Effector memory CD8-positive, alpha-beta T cell (primary cell): ENCODE measurements at places on chromosomes 3 and 15.
A peak's percentile ranks its signal among the peaks of the same experiment; 100 is the strongest.

- no peak for DNase-seq
Observed at GRCh38 chr3:182965861-182966366, 14.4 kb downstream of the DCUN1D1 start.

GRCh38 chr3:110031975-110032374, 694.6 kb upstream of the DPPA4 start:
- no peak for DNase-seq

- DNase-seq: no peak
Observed at GRCh38 chr3:174681784-174682183, 177.3 kb upstream of the NAALADL2 start.

GRCh38 chr3:24123596-24123995, 178.5 kb downstream of the NR1D2 start:
- DNase-seq: no peak

GRCh38 chr3:138351916-138352550, 3.7 kb downstream of the MRAS start:
- no peak for DNase-seq

DNA sequence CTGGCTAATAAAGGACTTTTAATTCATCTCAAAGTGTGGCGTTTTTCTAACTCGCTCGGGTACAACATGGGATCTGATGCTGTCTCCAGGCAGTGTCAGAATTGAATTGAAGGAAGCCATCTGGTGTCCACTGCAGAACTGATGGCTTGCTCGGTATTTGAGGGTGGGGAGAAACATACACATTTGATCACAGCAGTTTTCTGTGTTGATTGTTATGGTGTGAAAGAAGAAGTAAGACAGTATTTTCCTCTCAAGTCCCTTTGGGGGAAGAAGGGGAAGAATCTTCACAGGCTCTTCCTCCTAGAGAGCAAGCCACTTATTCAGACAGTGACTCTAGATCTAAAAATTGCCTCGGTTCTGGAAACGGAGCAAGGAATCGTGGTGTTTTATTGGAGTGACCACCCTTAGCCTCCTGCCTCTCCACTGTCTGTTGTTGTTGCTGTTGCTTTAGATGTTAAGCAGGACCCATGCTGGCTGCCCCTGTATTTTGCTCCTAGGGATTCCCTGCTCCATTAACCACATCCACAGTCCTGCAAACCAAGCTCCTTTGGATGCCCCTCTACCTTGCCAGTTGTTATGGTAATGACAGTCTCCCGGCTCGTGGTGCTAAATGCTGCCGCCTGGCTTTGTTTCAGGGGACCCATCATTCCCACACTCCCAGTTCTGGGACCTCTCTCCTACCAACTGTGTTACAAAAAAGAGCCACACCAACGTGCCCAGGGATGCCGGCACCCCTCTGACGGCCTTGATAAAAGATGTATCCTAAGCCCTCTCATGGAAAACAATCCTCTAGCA, 15.3 kb upstream of the MCCC1 start:
- no peak for DNase-seq

DNA sequence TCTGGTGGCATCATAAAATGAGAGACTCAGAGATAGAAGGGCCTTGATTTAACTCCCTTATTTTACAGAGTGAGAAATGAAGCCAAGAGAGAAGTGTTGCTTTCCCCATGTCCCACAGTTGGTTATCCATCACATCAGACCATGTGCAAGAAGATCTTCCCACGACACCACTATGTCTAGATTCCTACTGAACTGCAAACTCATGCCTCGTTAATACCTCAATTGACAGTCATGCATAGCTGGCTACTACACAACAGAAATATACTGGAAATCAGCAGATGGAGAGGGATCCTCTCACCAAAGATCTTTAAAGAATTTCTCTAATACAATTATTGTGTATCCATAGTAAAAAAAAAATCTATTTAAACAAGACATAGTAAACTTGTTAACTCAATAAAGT, 33.3 kb downstream of the PEAK1 start:
- DNase-seq: no peak

- no peak for DNase-seq
Observed at GRCh38 chr3:111902534-111902933, 43.5 kb downstream of the PHLDB2 start.

- no peak for DNase-seq
Observed at GRCh38 chr3:44418549-44418948, 58.9 kb downstream of the ZNF445 start.

DNA sequence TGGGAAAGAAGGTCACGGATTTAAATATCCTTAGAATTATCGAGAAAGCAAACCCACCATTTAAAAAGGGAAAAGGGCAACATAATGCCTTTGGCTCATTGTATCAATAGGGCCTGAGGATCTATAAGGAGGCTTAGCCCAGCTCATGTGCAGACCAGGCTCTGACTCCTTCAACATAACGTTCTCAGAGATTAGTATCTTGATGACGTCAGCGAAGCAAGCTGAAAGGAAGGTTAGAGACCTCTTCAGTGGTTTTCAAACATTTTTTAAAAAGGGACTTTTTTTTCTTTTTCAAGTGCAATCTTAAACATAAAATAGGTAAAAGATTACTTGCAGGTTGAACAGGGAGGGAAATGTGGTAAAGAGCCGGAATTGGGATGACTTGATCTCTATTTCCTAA, 463.9 kb upstream of the ADAMTS9 start:
- no peak for DNase-seq

- DNase-seq: peak; percentile 31
Observed at GRCh38 chr15:34365091-34365825, 1.7 kb downstream of the LPCAT4 start.

DNA sequence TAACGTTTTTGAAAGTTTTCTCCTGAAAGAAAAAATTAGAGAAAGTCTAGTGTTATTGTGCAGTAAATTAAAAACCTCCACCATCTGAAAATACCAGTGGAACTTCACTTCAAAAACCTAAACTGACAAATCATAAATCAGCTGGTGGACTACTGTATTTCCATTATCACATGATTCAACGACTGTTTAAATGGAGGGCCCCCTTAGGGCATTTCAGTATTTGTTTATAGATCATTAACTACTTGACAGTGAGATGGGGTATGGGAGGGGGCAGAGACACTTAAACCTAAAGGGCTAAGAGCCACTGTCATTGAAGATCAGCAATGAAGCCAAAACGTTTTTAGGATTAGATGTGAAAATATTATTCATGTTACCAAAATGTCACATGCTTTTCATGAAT, 8.8 kb upstream of the C15orf61 start:
- DNase-seq: no peak

DNA sequence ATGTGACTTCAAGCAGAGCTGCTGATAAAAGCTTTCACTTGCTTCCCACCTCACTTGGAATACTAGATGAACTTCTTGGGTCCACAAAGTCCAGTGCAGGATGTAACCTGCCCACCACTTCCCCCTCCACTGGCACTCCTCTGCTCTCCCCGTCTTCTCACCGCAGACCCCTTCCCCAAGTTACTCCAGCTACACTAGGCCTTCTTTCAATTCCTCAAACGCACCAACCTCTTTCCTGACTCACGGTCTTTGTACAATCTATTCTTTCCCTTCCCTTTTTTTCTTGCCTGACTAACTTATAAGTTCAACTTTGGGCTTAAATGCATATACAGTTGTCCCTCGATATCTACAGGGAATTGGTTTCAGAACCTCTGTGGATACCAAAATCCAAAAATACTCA, 5.2 kb upstream of the ATP13A3 start:
- no peak for DNase-seq

DNA sequence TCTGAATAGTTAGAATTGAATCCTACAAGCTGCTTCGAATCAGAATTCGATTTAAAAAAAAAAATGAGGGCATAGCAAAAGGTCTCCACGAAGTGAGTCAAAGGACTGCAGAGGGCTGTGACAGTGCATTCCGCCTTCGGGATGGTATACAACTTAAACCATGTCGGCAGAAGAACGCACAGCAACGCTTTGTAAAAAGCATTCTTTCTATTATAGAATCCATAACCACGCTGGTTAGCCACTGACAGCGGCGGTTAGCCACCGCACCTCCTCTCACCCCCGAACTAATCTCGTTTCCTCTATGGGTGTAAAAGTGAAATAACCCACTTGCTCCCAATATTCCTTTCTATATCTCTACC, 664 bp upstream of the PIK3CA start:
- DNase-seq: no peak

DNA sequence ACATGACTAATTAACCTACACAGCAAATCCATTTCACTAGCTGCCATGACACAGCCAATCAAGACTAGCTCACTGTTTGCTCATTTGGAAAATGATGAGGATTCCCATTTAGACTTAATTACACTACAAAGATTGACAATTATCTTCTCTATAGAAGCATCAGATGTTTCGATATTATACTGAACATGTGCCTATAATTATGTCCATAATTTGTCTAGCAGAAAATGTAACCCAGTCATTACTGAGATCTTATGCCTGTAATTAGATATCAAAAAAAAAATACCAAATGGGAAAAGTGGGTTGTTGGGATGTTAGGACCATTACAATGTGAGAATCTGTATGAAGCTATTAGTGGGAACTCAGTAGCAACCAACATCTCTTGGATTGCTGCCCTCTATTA, 344.2 kb upstream of the MCTP2 start:
- no peak for DNase-seq

DNA sequence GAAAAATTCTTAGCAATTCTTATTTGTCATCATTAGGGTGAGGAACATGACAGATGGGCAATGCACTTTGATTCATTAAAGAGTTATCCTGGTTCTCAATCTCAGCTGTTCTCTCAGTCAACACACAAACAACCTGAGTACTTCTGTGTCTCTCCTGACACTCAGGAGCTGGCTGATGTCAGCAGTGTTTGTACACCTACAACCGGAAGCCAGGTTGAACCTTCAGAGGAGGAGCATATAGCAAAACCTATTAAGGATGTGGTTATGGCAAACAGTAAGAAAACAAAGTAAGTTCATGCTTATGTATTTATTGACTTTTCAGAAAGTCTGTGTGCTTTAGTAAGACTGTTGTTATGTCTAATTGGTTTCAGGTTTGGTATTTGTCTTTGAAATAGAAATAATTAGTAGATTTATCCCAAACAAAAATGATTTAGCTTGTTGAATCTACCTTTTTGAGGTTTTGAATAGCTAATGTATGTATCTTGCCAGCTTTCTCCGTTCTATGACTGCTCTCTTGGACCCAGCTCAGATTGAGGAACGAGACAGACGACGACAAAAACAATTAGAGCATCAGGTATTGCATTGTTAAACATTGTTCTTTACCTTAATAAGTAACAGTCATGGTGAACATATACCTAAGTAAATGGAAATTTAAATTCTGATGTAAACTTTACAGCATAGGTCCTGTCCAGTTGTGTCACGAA, 36.6 kb downstream of the CCDC66 start:
- DNase-seq: peak; percentile 43

DNA sequence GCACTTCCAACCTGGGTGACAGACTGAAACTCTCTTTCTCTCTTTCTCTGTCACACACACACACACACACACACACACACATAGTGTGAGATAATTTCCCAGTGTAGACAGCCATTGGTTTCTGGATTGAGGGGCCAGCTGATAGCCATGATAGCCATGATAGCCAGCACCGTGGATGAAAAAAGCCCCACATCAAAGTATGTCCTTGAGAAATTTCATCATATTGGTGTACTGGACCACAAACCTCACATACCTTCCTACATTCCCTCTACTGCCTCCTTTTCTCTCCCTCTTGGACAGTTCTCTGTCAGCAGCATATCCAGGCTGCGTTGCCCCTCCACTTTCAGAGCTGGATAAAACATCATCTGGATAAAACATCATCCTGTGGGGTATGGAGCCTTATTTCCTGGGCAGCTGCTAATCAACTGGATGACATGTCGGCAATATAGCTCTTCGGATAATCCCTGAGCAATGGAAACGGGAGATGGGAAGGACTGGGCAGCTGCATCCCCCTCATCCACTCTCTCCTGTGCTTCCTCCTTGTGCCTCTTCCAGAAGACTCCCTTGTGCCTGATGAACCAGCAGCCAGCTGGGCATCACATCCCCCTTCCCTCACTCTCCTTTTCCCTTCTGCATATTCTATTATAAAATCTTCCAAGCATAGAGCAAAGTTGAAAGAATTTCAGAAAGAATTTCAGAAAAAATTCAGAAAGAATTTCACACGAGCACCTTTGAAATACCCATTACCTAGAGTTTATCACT, 39.3 kb downstream of the GRK7 start:
- no peak for DNase-seq

DNA sequence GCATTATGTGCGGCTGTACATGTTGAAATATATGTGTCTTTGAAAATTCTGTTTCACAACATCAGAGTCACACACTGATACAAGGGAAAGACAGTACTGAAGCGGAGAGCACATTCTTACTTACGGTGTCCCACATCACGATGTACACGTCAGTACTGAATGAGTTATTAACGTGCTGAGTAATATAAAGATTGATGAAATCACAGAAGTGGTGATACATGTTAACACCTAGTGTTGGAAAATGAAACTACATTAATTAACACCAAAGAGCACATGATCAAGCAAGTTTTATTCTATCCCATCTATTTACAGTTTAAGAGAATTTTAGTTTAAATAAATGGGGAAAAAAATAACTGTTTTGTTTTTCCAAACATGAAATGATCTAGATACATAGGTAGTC, 15.6 kb downstream of the EOGT start:
- DNase-seq: no peak

DNA sequence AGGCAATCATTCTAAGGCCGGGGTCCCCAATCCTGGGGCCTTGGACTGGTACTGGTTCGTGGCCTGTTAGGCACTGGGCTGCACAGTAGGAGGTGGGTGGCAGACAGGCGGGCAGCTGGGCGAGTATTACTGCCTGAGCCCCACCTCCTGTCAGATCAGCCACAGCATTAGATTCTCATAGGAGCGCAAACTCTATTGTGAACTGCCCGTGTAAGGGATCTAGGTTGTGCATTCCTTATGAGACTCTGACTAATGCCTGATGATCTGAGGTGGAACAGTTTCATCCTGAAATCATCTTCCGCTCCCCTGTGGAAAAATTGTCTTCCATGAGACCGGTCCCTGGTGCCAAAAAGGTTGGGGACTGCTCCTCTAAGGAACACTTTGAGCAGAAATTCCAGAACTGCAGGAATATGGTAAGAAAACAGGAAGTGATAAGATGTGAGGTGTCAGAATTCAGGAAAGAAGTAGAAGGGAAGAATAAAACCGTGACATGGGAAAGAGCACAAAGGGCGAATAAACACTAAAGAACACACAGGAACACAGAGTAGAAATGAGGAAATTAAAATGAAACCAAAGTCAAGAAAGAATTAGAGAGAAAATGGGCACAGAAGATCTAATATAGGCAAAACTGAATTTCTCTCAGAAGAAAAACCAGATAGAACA, 57.6 kb downstream of the PDCD6IP start:
- DNase-seq: no peak

DNA sequence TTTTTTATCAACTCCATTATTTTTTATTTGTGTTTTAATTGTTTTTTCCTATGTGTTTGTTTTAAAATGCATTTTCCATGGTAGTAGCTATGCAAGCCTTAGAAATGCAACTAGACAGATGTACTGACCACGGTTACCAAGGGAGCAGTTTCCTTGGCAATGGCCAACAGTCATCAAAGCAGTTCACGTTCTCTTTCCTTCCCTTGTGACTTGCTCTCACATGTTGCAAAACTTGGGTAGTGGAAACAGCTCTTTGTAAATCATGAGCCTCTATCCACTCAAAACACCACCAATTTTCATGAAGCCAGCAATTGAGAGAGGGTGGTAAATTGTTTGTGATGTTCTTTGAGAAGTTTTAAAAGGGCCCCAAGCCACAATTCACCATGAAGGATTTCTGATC, 499.4 kb upstream of the MDFIC2 start:
- no peak for DNase-seq
